ENCODE measurements at places on chromosomes 4 and X.

GRCh38 chr4:132564920-132565319, 584.2 kb upstream of the PCDH10 start:
- no peaks in the 10 kb centered on the region for H3K27me3 ChIP-seq
- no peaks in the 10 kb centered on the region for H3K4me1 ChIP-seq
- no peak for DNase-seq
- no peak overlapping the region for H3K27ac ChIP-seq

DNA sequence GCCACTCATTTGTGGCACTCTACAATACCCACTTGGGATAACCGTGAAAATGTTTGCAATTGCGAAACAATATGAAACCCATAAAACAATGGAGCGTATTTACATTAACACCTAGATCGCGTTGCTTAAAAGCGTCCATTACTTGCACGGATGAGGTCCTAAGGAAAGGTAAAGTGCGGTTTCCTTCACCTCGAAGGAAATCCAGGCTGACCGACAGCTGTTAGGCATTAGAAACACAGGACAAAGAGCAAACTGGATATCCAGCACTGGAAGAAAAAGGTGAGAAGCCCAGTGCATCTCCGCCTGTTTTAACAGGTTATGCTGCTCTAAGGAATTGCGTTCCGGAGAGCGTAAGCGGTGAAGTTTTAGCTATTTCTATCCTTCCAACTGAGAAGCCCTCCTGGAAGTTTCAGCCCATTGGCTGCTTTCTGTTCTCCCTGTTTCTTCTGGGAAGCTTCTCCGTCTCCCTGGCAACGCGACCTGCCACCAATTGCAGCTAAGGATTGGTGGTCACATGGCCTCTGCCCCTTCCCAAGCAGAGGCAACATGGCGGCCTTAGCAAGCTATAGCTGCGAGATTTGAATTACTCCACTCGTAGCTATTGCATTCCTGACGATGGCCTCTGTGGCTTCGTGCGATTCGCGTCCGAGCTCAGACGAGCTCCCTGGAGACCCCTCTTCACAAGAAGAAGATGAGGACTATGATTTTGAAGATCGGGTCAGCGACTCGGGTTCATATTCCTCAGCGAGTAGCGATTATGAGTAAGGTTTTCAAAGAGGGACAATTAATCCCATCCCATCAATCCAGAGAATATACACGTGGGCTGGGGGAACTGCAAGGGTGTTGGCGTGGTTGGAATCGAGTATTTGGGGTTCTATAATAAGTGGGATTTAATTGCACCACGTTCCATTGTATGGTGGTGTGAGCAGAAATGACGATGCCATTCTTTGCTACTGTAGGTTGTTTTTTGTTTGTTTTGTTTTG, at the start of gene INTU:
INTU (plus strand) TSS at position 538 of the 984 bp plus-strand sequence; CDS start at position 616, 78 bp downstream.
- no peak for DNase-seq
- no peaks in the 10 kb centered on the region for H3K4me1 ChIP-seq
- peak within 1 kb of the TSS; percentile 39 for H3K4me3 ChIP-seq
- no peaks in the 10 kb centered on the region for H3K36me3 ChIP-seq
- H3K27ac ChIP-seq = no peak within 1 kb of the TSS

GRCh38 chr4:130640592-130640991, 1544.6 kb downstream of the C4orf33 start:
- H3K27me3 ChIP-seq = no peaks in the 10 kb centered on the region
- no peaks in the 10 kb centered on the region for H3K36me3 ChIP-seq
- H3K4me1 ChIP-seq = no peaks in the 10 kb centered on the region
- no peak for DNase-seq

DNA sequence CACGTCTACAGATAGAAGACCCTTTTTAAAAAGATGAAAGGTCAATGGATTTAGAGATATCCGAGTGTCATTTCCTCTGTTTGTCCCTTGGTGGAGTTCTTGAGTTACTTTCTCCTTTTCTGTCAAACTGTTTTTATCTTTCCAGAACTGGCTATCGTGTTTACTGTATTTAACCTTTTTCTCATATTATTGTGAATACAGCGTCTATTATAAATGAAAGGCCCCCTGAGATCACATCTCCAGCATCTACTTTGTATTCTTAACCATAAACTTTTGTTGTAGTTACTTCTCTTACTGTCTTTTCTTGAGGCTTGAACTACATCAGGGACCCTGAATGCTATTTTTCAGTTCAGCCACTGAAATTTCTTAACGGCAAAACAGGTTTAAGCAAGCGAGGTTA, 4.0 kb upstream of the PCDH7 start:
- H3K27me3 ChIP-seq = no peaks in the 10 kb centered on the region
- H3K27ac ChIP-seq = no peak overlapping the region
- no peak overlapping the region for H3K4me3 ChIP-seq
- no peak for DNase-seq

GRCh38 chrX:131845201-131845600, 177.9 kb upstream of the STK26 start:
- no peaks in the 10 kb centered on the region for H3K4me1 ChIP-seq
- H3K27me3 ChIP-seq = no peaks in the 10 kb centered on the region
- no peaks in the 10 kb centered on the region for H3K36me3 ChIP-seq
- H3K27ac ChIP-seq = no peak overlapping the region

GRCh38 chr4:183797445-183798300, 107.4 kb upstream of the STOX2 start:
- H3K27me3 ChIP-seq = peaks cover 8% of the 10 kb centered on the region
- no peaks in the 10 kb centered on the region for H3K4me1 ChIP-seq
- H3K27ac ChIP-seq = no peak overlapping the region
- H3K36me3 ChIP-seq = no peaks in the 10 kb centered on the region

DNA sequence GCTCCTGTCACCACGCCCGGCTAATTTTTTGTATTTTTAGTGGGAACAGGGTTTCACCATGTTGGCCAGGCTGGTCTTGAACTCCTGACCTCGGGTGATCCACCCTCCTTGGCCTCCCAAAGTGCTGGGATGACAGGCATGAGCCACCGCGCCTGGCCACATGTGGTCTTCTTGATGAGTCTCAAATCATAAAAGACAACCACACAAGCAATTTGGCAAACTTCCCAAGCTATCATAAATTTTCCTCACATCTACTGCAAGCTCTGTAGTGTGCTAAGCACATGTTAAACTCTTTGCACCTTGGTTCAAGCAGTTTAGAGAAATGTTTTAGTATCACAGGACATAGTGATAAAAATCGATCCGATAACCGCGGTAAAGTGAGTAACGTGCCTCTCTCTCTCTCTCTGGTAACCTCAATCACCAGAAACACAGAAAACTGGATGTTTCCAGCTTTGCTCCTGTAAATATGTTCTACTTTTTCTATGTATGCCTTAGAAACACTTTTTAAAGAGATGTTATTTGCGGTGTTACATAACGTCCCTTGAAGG, 256.8 kb downstream of the DHRSX start:
- no peaks in the 10 kb centered on the region for H3K27me3 ChIP-seq
- no peaks in the 10 kb centered on the region for H3K4me1 ChIP-seq
- H3K36me3 ChIP-seq = no peaks in the 10 kb centered on the region
- no peak overlapping the region for H3K27ac ChIP-seq
- DNase-seq = no peak

- no peak overlapping the region for H3K27ac ChIP-seq
- H3K27me3 ChIP-seq = no peaks in the 10 kb centered on the region
- no peak overlapping the region for H3K4me3 ChIP-seq
- H3K4me1 ChIP-seq = peaks cover 21% of the 10 kb centered on the region
- no peaks in the 10 kb centered on the region for H3K36me3 ChIP-seq
Measured at GRCh38 chr4:37673538-37674192, 12.5 kb downstream of the RELL1 start.

- no peak overlapping the region for H3K27ac ChIP-seq
- DNase-seq = no peak
- H3K4me1 ChIP-seq = peaks cover 26% of the 10 kb centered on the region
- H3K27me3 ChIP-seq = no peaks in the 10 kb centered on the region
Measured at GRCh38 chr4:88643932-88644331, 51.7 kb downstream of the HERC3 start.

- H3K4me1 ChIP-seq = no peaks in the 10 kb centered on the region
- H3K27me3 ChIP-seq = no peaks in the 10 kb centered on the region
- no peak overlapping the region for H3K27ac ChIP-seq
Measured at GRCh38 chrX:112108145-112108544, 25.6 kb upstream of the TRPC5 start.

DNA sequence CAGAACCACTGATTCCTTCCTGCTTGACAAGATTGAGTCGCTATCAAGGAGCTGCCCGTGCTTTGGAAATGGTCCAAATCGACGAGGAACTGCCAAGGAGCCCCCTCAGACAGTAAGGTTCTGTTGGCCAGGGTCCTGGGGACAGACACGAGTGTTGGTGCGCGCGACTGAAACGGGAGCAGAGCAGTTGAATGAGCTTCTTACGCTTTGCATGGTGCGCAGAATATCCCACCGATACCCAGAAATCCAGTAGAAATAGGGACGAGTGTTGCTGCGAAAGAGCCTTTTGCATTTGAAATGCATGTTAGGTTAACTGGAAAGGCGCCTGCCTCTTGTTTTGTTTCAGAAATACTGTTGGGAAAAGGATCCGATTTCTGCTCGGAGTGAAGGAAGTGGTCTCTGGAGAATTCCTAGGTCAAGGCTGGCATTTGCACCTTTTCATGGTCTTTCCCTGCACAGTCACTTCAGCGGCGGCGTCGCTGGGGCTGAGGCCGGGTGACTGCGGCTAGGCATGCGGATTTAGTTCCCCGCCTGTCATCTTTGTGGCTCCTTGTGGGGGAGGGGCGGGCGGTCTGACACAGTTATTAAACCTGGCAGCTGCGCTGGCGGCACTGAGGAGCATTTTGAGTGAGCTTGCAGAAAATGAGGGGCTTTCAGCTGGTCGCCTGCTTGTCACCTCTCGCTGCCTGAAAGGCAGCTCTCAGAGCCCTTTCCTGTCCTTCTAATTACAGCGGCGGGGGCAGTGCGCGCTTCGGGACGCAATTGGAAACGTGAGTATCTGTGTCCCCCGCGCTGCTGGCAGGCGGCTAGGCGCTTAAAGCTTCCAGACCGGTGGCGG, 51.5 kb upstream of the TRIM2 start:
- no peaks in the 10 kb centered on the region for H3K27me3 ChIP-seq
- H3K4me3 ChIP-seq = peak overlapping the region; percentile 81
- peak; percentile 58 for DNase-seq
- peak overlapping the region; percentile 69 for H3K27ac ChIP-seq

DNA sequence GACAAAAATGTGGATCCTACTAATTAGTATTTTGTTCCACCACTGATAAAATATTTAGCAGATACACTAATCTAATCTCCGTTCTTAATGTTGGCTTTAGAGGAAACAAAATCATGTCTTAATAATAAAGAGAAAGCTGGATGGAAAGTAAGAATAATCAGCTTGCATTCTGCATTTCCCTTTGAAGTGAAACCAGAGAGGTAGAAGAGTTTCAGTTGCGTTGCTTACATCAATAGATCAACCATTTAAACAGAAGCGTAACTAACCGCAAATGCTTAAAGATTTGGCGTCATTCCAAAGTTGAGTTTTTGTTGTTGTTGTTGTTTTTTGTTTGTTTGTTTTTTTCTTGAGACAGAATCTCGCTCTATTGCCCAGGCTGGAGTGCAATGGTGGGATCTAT, 168.9 kb downstream of the TRIML1 start:
- no peak overlapping the region for H3K4me3 ChIP-seq
- H3K36me3 ChIP-seq = no peaks in the 10 kb centered on the region
- no peak overlapping the region for H3K27ac ChIP-seq

DNA sequence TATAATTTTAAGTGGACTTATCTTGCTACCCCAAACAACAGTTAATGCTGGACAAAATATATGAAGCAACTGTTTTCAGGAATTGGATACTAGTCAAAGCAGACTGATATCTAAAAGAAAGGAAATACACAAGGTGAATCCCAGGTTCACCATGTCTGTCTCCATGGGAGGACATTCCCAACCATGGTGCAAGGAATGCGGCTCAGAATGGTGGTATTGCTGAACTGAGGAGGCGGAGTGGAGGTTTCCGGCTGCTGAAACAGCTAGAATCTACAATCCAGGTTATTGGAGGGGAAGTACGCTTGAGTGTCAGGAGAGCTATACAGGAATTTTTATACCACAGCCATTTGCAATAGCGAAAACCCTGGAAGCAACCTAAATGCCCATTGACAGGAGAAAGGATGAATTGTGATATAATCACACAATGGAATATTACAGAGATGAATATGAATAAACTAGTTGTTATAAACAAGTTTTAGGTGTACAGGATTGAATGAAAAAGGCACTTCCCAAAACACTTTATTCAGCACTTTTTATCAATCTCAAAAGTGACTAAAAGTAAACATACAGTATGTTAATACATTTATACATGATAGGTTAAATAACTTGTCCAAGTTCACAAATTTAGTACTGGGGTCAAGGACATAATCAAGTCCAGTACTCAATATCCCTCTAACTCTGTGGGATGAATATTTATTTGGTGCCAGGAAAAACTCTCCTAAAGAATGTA, 9.0 kb downstream of the HMGB2 start:
- no peak overlapping the region for H3K4me3 ChIP-seq
- H3K27ac ChIP-seq = no peak overlapping the region
- DNase-seq = no peak
- H3K36me3 ChIP-seq = no peaks in the 10 kb centered on the region
- no peaks in the 10 kb centered on the region for H3K27me3 ChIP-seq

GRCh38 chr4:30538794-30539193, 181.4 kb upstream of the PCDH7 start:
- no peaks in the 10 kb centered on the region for H3K4me1 ChIP-seq
- no peak for DNase-seq
- no peaks in the 10 kb centered on the region for H3K27me3 ChIP-seq

DNA sequence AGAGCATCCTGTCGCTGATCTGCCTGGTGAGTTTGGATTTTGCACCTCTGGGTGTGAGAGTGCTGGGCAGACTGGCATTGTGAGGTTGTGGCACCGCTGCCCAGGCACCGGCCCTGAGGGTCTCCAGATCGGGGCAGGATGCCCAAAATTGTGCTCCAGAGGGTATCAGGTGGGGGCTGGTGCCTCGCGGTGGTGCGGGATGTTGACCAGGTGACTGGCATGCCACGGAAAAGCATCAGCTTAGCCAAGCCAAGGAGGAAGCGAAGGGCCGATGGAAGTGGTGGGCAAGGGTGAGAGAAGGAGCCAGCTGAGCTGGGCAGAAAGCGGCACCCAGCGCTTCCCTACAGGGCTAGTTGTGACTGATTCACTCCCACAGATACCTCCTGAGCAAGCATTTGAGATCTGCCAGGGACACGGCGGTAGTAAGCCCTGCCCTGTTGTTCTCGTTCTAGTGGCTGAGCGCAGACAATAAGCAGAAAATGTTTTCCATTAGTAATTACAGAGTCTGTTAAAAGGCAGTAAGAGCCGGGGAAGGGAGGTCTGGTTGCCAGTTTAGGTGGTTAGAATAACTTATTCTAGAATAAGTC, 809 bp downstream of the ZFP92 start:
- H3K36me3 ChIP-seq = no peaks in the 10 kb centered on the region
- H3K27ac ChIP-seq = no peak overlapping the region
- H3K4me1 ChIP-seq = no peaks in the 10 kb centered on the region
- H3K27me3 ChIP-seq = no peaks in the 10 kb centered on the region
- DNase-seq = no peak

GRCh38 chr4:53515076-53515475, 76.2 kb downstream of the LNX1 start:
- no peaks in the 10 kb centered on the region for H3K27me3 ChIP-seq
- no peaks in the 10 kb centered on the region for H3K36me3 ChIP-seq
- no peak overlapping the region for H3K27ac ChIP-seq
- no peak overlapping the region for H3K4me3 ChIP-seq
- no peak for DNase-seq
- no peaks in the 10 kb centered on the region for H3K4me1 ChIP-seq

- no peaks in the 10 kb centered on the region for H3K4me1 ChIP-seq
- no peak for DNase-seq
- H3K36me3 ChIP-seq = no peaks in the 10 kb centered on the region
- H3K27me3 ChIP-seq = no peaks in the 10 kb centered on the region
- H3K4me3 ChIP-seq = no peak overlapping the region
Measured at GRCh38 chr4:153217440-153217839, 13.2 kb downstream of the TRIM2 start.
